Stimulated activated CD8-positive, alpha-beta memory T cell treated with anti-CD3 and anti-CD28 coated beads, Interleukin-4, amount 100 ng/mL, for 1 hour (primary cell): ENCODE measurements at places on chromosomes 4 and X.

- no peak for DNase-seq
These were observed 300.5 kb downstream of the TRIML1 start for GRCh38 chr4:188439641-188440311.

DNA sequence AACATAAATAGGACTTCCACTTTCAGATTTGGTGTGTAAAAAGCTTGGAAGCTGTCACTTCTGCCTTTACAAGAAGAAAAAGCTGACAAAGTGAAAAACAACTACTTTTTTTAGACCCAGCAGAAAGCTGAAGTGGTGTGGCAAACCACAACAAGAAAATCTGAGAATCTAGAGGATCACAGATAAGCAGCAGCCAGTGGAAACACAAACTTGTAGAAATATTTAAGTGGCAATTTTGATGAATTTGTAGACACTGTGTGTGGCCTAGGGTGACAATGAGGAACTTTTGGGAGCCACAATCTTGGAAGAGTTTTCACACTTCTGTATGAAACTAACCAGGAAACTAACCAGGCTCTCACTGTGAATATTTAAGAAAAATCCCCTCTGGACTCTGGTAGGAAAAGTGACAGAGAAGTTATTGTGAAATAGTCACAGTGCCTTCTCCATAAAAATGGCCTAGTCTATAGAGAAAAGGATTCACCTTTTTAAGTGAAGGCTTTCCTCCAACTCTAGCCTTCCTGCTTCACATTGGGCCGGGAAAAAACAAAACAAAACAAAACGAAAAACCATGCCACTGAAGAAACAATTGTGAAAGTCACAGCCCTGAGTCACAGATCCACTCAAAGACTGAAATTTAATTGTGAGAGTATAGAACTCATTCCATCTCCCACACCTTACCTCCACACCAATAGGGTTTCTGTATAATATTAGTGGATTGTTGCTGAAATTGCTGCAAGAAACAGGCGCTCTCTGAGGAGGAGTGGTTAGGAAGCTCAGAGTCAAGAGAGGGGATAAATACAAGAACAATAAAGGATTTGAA is 26.7 kb upstream of the GUCY1A1 start:
- no peak for DNase-seq

GRCh38 chr4:55820279-55820678 is 689 bp downstream of the EXOC1L start:
- no peak for DNase-seq

- no peak for DNase-seq
These were observed 44.3 kb downstream of the IGFBP7 start for GRCh38 chr4:57065730-57066482.

- DNase-seq, result no peak
These were observed 12.8 kb downstream of the DCUN1D4 start for GRCh38 chr4:51855751-51856150.

- DNase-seq, result no peak
These were observed 19.6 kb upstream of the FAM156A start for GRCh38 chrX:52977953-52978352.

DNA sequence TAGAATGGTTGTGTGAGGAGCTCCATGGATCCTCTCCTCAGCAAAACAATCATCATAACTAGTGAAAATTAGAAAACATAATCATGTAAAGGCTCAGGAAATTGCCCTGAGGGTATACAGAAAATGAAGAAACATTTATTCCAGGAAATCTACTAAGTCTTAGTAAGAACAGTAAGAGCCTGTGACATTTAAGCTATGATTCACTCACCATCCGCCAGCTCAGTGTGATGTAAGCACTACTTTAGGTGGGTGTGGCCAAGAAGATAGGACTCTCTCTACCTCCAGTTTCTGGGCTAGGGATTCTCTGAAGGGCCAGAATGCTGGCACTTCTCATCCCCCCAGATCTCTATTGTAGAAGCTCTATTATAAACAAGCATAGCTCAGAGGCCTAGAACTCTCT is 147.5 kb downstream of the DLG3 start:
- DNase-seq, result no peak
